ENCODE measurements at places on chromosomes 5 and 9.

DNA sequence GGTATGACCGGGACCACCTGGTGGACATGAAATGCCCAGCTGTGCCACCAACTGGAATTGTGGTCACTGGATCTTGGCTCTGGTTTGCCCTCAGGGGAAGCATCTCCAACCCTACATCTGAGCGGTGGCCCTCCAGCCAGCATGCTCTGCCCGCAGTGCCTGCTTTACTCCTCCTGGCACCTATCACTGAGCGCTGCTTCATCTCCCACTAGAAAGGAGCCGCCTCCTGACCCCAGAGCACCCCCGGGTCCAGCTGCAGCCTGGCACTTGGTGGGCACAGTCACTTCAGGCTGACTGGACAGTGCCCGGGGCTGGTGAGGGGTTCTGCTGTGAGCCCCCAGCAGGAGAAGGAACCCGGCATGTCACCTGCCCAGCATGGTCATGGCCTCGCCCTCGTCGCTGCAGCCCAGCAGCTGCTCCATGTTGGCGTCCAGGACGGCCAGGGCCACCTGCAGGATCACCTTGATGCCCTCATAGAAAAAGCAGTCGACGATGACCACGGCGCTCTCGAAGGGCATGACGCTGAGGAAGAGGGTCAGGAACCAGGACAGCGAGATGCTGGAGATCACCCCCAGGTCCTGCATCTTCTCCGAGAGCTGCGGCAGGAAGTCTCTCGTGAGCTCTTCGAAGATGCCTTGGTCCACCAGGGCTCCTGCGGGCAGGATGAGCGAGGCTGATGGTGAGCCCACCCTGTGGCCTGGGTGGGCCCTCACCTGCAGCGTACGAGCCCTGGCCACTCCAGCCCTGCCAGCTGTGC lies 16.1 kb upstream of the MRNIP start:
- no peak for DNase-seq

- DNase-seq: no peak
Observed at GRCh38 chr5:143436871-143437270, 33.4 kb upstream of the NR3C1 start.

- no peak for DNase-seq
Observed at GRCh38 chr5:164518741-164519080, 1013.3 kb downstream of the MAT2B start.

DNA sequence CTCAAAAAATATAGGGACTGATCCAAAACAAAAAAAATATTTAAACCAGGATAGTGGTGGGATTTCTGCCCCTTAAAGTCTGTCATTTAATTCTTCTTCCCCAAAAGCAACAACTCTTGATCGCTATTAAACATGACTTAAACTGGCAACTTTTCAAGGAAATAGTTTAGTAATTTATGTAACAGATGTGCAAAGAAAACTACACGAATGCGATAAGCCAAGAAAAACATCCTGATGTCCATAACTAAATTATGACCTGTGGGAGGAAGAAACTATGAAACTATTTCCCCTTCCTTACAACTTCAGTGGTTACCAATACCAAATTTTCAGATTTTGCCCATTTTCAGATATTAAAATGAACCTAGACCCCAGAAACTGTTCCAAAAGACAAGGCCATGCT lies 31.5 kb downstream of the CLINT1 start:
- no peak for DNase-seq

GRCh38 chr9:125446561-125447094 lies 185.0 kb downstream of the GAPVD1 start:
- DNase-seq: no peak

DNA sequence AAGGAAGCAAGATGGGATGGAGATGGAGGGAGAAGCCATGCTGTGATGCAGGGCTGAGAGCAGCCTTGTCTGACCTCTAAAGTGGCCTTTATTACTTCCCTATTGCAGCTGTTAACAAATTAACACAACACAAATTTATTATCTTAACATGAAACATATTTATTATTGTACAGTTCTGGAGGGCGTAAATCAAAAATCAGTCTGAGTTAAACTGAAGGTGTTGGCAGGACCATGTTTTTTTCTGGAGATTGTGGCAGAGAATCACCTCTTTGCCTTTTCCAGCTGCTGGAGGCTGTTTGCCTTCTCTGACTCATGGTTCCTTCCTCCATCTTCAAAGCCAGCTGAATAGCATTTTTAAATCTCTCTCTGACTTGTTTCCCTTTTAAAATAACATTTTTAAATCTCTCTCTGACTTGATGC lies 7.2 kb upstream of the MCC start:
- DNase-seq: no peak

GRCh38 chr9:137783521-137783920 lies 94.1 kb upstream of the CACNA1B start:
- DNase-seq: no peak

GRCh38 chr5:106907979-106908378 lies 762.8 kb downstream of the EFNA5 start:
- DNase-seq: no peak

Measured in NCI-H1694 (cell line).